HCT116 (cell line): ENCODE measurements at places on chromosomes 3 and 15.

GRCh38 chr3:146265720-146266119, 14.8 kb upstream of the PLSCR4 start:
- no peak for DNase-seq

- DNase-seq = no peak
These were observed 867.8 kb downstream of the SQOR start for GRCh38 chr15:46502667-46503066.

- DNase-seq = no peak
These were observed 8.6 kb downstream of the GPR15 start for GRCh38 chr3:98540346-98540745.

DNA sequence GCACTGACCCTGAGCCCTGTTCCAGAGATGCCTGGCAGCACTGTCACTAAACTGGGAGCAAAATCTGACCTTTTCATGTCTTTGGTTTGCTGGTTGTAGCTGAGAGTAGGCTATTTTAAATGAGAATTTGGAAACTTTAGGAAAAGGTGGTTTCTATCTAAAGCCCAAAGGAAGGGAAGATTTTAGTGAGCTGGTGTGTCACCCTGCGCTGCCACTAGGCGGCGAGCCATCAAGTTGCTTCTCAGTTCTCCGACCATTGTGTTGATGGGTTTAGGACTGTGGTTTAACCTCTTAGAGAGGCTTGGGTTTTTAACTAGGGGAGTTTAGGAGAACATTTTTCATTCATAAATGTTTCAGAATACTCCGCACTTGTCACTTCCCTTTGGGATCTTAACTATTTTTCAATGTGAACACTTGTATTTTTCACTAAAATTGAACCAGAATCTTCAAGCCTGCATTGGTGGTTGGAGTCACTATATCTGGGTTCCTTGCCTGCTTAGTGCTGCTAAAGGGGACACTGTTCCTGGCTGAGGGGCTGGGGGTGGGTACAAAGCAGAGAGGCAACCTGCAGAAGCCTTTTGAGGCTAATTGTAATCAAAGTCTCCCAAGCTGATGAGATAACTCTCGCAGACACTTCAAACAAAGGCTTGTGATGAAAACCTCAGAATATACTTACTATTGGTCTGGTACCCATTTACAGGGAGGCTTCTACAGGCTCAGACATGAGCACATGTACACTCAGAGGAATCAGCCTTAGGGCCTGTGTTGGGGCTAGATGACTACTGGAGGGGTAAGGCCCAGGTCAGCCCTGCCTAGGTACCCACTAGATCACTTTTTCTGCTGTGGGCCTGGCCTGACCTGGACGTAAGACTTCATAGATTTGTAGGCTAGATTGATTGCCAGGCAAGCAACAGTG, 16.8 kb downstream of the EXOSC7 start:
- DNase-seq = no peak

DNA sequence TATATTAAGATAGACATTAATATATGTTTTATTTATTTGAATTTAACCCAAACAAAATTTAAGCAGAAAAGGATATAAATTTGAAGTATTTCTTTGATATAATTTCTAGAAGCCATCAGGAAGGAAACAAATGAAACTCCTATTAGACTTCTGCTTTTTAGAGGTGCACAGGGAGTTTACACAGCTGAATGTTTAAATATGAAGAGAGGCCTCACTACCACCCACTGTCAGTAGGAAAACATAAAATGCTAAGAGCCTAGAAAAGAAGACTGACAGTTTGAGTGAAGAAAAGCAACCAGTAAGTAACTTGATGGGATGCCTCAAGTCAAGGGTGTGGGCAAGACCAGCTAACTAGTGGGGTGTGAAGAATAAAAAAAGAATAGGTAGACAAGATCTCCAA, 19.7 kb downstream of the PLSCR2 start:
- no peak for DNase-seq

DNA sequence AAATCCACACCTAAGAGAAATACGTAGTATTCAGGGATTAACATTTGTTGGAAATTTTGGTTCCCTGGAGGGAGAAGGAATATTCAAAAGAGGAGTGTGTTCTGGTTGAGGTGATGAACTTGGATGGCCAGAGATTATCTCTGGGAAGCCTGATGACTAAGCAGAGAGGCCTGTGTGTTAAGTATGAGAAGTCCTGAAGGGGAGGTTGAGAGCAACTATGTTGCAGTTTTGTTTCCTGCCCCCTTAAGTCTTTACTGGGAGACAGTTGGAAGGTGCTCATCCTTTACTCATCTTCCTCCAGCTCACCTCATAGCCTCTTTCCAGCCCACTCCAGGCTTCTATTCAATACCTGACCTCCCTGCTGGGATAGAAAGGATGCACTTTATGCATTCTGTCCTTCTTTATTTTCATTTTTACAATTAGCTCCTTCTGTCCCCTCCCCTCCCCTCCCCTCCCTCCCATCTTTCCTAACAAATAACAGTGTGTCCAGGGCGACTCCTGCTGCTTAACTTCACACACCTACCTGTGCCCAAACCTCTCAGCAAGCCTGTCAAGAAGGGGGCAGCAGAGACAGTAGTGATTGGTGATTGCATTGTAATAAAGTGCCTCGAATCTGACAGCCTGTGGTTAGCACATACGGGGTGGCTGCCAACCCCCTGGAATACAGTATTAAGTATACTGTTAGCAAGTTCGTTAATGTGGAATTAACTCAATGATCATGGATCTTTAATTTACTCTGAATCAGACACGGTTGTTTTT, 11.9 kb downstream of the RAP2B start:
- DNase-seq = peak; percentile 52

GRCh38 chr3:126153695-126154360, 26.6 kb downstream of the ALDH1L1 start:
- DNase-seq = no peak

DNA sequence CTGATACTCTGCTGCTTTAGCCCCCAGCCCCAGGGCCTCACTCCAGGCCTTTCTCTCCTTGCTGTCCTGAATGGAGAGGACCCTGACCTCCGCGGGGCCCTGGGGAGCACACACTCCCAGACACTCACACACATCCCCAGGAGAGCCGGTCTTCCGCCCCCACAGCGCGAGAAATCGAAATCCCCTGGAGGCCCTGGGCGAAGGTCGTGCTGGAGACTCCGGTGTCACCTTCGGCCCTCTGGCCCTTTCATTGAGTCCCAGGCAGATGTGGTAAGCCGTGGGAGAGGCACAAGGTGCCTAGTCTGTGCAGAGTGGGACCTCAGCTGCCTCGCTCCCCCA, 848 bp upstream of the GOLGA8B start:
- no peak for DNase-seq

- no peak for DNase-seq
These were observed 52.0 kb downstream of the CBLB start for GRCh38 chr3:105816833-105817232.
